ENCODE measurements at places on chromosomes 11 and 22.

DNA sequence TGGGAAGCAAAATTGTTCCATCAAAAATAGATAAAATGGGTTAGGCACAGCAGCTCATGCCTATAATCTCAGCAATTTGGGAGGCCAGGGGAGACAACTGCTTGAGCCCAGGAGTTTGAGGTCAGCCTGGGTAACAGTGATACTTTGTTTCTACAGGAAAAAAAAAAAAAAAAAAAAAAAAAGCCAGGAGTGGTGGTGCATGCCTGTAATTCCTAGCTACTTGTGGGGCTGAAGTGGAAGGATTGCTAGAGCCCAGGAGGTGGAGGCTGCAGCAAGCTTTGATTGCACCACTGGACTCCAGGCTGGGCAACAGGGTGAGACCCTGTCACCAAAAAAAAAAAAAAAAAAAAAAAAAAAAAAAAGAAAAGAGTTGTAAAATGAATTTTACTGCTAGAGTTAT, 49.6 kb downstream of the KIF18A start:
- DNase-seq = no peak

GRCh38 chr11:113840932-113841664, 34.3 kb downstream of the USP28 start:
- no peak for DNase-seq

GRCh38 chr11:75198278-75198973, 42.1 kb upstream of the TPBGL start:
- DNase-seq = no peak

DNA sequence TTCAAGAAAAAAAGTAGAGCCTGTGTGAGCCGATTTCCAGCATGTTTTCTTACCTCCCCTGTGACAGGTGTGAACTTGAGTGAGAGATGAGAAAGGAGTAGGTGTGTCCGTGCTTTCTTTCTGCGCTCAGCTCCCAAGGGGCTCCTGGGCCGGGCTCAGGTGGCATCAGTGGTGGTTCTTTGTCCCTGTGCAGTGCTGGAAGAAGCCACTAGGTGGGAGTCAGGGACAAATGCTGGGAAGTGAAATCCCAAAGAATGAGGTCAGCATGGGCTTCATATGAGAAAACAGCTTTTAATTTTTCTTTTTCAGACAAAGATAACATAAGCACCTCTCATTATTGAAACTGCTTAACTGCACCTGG, 57.8 kb downstream of the PPFIBP2 start:
- no peak for DNase-seq

DNA sequence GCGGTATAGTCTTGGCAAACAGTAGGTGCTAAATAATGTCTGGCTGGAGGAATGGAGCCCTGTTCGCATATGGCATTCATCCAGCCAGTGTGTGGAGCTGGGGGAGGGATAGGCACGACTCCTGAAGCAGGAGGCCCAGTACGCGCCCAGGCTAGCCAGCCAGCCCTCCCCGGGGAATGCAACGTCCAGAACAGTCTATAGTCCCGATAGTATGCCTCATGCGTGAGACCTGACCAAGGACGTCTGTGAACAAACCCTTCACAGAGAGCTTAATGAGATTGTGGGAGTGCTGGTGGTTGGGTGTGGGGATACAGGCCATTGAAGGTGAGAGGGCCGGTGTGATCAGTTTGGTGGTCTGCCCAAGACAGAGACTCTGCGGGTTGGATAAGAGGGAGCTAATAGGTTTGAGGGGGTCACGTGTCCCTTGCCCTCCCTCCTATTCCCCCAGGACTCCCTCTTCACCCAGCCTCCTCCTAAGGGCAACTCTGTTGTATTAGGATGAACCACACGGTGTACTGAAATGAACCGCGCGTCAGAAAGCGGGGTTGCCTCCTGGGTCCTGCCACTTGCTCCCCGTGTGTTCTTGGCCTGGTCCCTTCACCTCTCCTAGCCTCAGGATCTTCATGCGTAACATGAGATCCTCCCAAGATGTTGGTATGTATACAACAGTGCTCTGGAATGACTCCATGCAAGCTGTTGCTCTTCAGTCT, 987 bp upstream of the GRIK4 start:
- no peak for DNase-seq

DNA sequence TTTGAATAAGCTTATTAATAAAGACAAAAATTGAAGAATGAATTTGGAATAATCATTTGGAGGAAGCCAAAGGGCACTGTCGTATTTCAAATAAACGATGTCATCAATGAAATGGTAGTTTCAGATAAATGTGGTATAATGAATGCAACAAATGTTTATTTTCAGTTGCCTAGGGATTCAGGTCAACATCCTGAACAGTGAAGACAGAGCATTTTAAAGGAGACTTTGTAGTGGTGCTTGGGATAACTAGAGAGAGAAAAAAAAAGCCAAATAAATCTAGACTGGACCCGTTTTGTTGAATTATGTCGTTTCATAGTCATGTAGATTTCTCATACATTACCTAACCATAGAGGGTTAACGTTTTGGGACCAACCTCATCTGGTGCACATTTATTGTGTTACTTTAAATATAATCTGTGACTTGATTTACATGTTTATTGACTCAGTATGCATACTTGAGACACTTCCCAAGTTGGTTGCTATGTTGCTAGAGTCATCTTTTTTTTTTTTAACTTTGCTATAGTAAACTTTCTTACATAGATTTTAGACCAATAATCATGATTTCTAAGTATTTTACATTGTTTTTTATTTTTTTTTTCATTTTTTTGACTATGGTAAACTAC, 111.1 kb downstream of the NCAM1 start:
- DNase-seq = no peak

GRCh38 chr22:16933291-16934282, 74.4 kb downstream of the GAB4 start:
- no peak for DNase-seq

- DNase-seq = no peak
Measured at GRCh38 chr11:86625981-86626380, 46.4 kb downstream of the ME3 start.

- no peak for DNase-seq
Measured at GRCh38 chr11:115193914-115194801, 310.1 kb downstream of the CADM1 start.

DNA sequence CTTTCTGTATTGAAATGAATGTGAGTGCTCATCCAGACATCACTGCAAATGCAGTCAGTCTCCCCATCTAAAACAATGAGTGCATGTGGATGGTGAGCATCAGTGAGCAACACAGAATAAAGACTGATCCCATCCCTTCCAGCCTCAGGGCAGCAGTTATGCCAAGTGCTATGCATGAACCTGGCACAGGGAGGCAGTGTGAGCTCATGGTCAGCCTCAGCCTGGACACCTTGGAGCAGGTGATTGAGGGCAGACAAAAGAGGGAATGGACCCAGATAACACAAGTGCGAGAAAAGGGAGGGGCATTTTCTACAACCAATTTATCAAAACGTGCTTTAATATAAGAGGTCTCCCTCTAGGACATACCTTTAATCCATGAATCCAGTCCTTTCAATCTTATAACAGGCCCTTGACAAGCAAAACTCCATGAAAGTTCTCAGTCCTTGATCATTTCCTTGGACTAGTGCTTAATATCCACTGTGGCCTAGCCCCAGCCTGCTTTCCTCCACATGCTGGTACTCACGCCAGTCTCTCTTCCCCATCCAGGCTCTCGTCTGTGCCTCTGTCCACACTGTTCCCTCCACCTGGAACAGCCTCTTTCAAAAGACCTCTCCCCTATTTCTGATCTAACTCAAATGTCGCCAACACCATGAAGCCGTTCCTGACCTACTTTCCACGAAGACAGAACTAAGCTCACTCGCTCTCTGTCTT, 50.5 kb upstream of the LRRC55 start:
- no peak for DNase-seq

GRCh38 chr11:36373016-36374010, 77.2 kb downstream of the PRR5L start:
- no peak for DNase-seq

- no peak for DNase-seq
Measured at GRCh38 chr22:22827187-22827939, 60.3 kb upstream of the IGLL5 start.

DNA sequence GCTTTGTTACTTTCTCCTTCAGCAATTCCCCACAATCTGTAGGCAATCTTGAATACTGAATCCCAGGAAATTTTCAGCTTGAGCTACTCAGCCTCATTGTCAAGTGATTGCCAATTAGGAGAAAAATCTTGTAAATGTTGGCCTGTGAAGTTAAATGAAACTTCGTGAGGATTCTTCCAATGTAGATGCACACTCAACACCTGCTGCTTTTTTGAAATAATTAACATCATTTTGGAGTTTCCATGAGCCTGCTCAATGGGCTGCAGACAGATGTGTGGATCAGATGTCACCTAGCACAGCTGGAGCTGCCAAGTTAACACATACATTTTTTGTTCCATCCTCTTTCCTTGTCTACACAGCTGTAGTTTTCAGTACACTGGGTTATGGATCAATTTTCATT, 645.6 kb upstream of the LUZP2 start:
- no peak for DNase-seq

- no peak for DNase-seq
Measured at GRCh38 chr11:86274503-86274902, 27.5 kb upstream of the HIKESHI start.

DNA sequence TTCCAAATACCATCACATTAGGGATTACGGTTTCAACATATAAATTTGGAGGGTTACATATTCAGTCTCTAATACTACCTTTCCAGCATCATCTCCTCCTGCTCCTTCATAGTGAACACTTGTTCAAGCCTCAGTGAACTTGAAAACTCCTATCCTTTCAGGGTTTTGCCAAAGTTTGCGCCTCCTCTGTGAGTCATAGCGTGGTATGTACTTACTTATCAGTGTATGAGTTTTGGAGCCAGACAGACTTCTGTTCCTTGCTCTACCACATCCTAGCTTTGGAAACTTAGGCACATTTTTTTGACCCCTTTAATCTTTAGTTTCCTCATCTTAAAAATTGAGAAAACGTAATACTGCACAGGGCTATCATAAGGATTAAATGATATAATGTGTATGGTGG, 160.1 kb upstream of the ZC3H12C start:
- no peak for DNase-seq

DNA sequence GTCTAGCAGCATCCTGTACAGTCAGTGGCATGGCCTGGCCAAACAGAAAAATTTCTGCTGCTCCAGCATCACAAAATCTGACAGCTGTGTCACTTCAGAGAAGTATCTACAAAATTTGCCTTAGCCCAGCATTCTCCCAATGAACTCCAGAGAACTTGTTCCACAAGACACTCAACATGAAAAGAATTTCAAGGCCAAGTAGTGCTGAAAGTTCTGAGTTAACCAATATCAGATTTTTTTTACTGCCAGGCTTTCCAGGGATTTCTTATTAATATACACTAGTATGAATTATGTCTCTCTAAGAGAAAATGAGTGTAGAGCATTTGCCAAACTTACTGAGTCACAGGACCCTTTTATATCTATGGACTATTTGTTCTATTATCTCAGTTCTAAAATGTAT, 68.8 kb downstream of the OR5AK2 start:
- DNase-seq = no peak

DNA sequence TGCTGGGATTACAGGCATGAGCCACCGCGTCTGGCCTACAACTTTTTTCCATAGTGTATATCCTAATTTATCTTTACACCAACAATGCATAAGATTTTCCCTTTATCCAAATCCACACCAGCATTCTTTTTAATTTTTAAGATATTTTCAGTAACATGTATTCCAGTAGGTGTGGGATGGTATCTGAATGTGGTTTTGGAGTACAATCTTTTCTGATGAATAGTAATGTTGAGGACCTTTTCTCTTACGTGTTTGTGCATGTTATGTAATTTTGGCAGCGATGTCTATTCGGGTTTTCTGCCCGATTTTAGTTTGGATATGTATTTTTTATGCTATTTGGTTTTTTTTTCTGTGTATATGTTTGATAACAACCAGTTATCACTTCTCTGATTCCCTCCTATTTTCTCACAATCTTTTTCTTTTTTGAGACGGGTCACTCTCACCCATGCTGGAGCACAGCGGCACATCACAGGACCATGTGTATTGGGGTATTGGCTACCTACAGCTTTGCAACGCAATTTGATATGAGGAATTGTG, 114.6 kb upstream of the GRK3 start:
- no peak for DNase-seq

GRCh38 chr11:72723508-72723907, 28.7 kb downstream of the ARAP1 start:
- DNase-seq = no peak

- peak; percentile 50 for DNase-seq
Measured at GRCh38 chr11:102799681-102800340, 1.9 kb upstream of the MMP1 start.

- DNase-seq = no peak
Measured at GRCh38 chr22:33654173-33654895, 265.9 kb downstream of the LARGE1 start.

- DNase-seq = no peak
Measured at GRCh38 chr11:5486421-5486820, 2.1 kb upstream of the OR52D1 start.

GRCh38 chr11:23181022-23181807, 320.9 kb upstream of the CCDC179 start:
- no peak for DNase-seq

- no peak for DNase-seq
Measured at GRCh38 chr11:109426442-109427240, 4.7 kb downstream of the C11orf87 start.

- no peak for DNase-seq
Measured at GRCh38 chr11:35671396-35672127, 9.0 kb downstream of the TRIM44 start.

DNA sequence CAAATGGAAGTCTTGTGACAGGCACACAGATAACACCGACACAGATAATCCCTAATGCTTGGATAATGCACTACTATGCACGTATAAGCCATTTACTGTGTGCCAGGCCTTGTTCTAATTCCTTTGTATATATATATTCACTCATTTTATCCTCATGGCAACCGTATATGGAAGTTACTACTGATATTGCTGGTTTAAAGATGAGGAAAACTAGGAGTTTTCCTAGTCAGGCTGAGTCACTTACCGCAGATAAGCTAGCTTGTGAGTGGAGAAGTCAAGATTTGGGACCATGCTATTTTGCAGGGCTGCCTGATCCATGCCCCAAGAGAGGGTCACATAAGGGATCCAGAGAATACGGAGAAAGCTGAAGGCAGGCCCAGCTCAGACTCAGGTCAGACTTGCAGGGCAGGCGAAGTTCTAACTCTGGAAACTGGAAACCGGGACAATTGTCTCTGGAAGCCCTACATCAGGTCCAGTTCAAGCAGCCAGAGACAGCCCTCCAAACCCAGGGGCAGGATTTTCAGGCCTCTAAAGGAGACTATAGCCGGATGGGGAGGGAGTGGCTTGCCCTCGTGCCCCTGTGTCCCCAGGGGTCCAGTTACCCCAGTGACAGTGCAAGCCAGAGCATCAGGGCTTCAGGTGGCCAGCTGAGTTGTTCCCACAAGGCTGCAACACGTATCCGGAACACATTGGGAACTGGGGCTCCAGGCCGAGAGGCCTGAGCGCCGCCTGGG, 534.8 kb downstream of the INSC start:
- DNase-seq = no peak

- DNase-seq = no peak
Measured at GRCh38 chr11:121257976-121258375, 34.6 kb upstream of the SC5D start.

DNA sequence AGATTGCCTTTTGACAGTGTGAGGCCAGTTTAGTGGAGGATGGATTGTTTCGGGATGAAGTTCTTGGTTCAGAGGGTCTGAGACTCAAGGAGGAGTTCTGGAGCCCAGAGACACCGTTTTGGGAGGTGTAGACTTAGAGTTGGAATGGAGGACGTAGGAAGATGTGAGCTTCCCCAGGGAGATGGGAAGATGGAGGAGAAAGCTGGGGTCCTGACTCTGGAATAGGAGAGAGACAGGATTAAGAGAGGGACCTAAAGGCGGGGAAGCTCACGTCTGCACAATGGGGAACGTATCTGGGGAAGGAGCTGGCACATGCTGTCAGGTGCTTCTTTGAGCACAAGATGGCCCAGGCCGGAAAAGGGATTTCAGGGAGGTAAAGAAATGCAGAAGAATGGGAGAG, 71.3 kb upstream of the CLDN5 start:
- DNase-seq = no peak
